ENCODE measurements at places on chromosomes 11 and 22. TPM values are rescaled to one million over a fixed set of nuclear protein-coding genes. Genes with fewer than 3 reads are reported as not detected.

DNA sequence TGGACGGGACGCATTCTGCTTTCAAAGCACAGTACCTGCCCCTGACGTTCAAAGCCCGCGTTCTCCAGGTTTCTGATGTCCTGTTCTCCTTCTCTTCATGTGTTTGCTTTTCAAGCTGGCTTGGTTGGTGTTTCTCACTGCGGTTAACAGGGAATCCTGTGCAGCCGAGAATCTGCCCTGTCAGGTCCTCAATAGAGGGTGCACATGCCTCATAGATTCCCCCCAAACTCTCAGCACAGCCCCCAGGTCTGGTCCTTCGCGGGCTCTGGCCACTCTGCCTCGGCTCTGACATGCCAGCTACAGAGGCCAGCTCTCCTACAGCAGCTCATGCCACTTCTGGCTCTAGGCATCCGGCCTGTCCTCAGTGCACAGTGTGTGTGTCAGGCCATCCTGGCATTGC lies 1343.8 kb downstream of the TBC1D22A start:
- no peak for DNase-seq

- DNase-seq, result no peak
Observed at GRCh38 chr11:113906516-113906915, 1.9 kb downstream of the HTR3B start.

GRCh38 chr11:111829185-111829968 lies 42.0 kb downstream of the ALG9 start:
- no peak for DNase-seq

GRCh38 chr22:43273902-43274484 lies 69.2 kb downstream of the SCUBE1 start:
- peak; percentile 35 for DNase-seq

DNA sequence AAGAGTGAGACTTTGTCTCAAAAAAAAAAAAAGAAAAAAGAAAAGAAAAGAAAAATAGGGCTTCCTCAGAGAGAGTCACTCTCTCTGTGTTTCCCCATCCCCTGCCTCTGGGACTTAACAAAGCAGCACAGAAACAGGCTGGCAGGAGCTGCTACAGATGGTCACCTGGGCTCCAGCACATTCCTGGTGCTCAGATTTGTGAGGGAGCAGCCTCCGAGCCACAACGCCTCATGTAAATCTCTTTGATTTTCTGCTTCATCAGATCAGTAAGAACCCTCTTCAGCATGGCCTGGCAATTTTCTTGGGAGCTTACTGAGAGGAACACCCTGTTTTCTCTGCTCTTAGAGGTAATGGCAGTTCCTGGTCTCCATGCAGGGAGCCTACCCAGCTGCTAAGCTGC lies 15.2 kb upstream of the LDHA start:
- no peak for DNase-seq

DNA sequence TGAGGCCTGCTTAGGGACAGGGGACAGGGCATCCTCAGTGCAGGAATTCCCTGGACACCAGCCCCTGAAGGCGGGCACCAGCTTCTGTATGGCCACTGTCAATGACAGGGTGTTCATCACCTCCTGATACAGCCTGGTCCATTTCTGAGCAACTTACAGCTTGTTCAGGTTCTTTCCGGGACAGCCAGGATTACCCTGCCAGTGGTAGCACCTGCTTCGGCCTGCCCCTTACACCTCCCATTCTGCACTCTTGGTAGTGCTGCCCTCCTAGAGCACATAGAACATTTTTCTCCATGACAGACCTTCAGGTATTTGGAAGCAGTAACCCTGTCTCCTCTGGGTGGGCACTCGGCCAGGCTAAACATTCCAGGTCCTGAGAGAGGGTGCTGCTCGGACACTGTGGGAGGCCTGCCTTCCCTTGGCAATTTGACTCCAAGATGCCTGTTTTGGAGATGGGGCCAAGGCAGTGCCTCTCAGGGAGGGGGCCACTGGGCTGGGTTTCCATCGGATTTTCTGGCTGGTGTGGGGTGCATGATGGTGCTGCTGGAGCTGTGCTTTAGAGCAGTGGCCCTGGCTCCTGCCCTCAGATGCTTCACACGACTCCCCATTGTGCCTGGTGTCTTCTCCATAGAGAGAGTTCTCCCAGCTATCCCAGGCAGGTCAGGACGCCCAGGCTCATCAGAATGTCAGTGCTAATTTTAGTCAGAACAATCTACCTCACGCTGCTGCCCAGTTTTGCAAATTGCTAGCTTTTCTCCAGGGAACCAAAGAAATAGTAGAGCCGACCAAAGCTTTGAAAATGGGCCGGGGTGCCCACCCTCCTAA lies 1.2 kb downstream of the GAL3ST3 start:
- DNase-seq, result no peak

DNA sequence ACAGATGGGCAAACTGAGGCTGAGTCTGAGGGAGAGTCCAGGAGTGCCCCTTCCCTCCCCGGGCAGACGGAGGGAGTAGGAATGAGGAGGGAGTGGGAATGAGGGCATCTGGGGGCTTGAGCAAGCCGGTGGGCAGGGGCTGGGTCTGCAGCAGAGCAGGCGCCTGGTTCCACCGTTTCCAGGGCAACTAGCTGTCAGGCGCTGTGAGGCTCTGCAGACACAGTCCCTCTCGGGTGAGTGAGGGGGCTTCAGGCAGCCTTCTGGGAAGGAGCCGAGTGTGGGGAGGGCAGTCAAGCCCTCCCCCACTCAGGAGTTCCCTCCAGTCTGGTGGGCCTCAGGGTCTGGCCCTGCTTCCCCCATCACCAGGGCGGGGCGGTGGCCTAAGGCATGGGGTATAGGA lies 19.0 kb downstream of the TMEM258 start:
- DNase-seq, result no peak

DNA sequence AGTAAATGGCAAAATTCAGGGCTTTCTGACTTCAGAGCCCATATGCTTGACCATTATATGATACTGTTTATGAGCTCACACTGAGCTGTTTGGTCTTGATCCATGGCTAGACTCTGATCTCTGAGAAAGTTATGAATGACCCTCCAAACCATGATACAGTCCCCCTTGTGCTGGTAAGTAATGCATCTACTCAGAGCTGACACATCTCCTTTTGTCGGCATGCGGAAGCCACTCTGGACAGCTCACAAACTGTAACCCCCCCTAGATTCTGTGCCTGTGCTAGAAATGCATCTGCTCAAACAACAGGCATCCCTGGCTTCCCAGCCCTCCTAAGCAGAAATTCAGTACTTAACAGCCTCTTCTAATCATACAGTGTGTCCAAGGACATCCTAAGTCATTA lies 150.8 kb upstream of the RAG2 start:
- no peak for DNase-seq

GRCh38 chr11:112878033-112878601 lies 83.1 kb upstream of the NCAM1 start:
- DNase-seq, result no peak

DNA sequence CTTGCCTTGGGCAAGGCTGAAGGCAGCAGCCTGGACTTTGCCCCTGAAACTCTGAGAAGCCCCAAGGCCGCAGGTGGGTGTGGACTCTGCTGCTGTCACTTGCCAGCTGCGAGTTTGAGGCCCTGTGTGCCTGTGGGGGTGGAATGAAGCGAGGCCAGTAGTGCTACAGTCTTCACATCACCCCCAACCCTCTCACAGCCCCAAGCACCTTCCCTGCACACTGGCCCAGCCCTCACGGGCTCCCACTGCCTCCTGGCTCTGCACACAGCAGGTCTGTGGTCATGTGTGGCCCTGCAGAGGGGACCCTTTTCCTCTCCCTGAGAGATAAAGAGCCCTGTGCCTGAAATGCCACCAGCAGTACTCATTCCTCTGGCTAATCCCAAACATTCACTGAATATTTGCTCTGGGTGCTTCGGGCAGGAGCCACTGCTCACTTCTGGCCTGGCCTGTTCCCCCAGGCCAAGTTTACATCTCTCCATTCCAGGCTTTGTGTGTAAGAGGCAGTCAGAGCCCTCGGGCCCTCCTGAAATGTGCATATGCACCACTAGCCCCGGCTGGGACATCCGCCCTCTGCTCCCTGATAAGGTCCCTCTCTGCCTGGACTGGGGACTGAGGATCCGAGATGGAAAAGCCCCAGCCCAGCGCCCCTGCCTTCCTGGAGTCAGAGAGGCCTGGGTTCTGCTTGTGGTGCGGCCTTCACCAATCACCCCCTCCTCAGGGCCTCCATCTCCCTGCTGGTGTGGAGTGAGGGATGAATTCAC lies 17.7 kb downstream of the MGAT3 start:
- DNase-seq, result no peak

DNA sequence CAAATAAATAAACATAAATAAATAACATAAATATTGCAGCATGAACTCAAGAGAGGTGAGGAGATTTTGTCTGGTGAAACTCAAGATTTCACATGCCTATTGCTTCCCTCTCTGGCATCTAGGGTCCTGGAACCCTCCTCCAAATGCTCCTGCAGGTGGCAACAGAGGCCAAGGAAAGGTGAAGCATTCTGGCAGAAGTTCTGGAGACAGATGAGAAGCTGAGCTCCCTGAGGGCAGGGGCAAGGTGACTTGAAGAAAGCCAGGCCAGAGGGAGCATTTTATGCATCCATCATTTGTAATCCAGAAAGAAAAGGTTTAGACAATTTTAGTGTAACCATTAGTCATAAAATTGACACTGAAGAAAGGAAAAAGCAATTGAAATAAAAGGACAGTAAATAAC lies 64.9 kb downstream of the ENDOD1 start:
- no peak for DNase-seq

GRCh38 chr11:4713241-4713640 lies 8.7 kb downstream of the MMP26 start:
- DNase-seq, result no peak

GRCh38 chr11:102177974-102178631 lies 67.9 kb downstream of the YAP1 start:
- no peak for DNase-seq

- DNase-seq, result no peak
Observed at GRCh38 chr11:70226967-70227366, 23.9 kb downstream of the FADD start.

DNA sequence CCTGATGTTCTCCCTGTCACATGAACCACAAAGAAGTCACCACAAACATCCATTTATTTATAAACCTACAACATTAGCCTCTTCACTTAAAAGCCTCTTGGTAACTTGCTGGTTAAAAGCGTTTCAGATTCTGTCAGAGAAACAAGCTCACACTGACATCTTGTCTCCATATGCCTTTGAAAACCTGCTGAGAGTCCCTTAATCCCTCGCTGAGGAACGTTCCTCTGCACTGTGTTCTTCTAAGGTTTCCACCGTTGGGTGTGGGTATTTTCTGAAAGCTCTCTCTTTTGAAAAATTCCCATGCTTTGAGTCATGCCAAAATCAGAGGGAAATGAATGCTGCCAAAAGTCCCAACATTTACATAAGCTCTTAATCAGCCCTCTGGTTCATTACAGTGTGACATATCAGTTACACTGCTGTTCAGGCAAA lies 149.8 kb downstream of the CCDC34 start:
- DNase-seq, result no peak

- no peak for DNase-seq
Observed at GRCh38 chr11:1485504-1485885, 1.1 kb downstream of the MOB2 start.

The TREH gene
- total RNA-seq, result not detected

The TTLL12 gene
- 24.9 TPM for total RNA-seq

The HSPA8 gene
- total RNA-seq, result 1,864 TPM

The MMP7 gene
- 7.2 TPM for total RNA-seq

The CCDC179 gene
- total RNA-seq, result not detected

The MRGPRF gene
- total RNA-seq, result 52.6 TPM

The TRIM49D1 gene
- not detected for total RNA-seq

The MMP10 gene
- total RNA-seq, result 0.67 TPM

The NEU3 gene
- 10.9 TPM for total RNA-seq

The FADS3 gene
- total RNA-seq, result 74.6 TPM

The DDIAS gene
- total RNA-seq, result 2.2 TPM

All from uterus (tissue), 4 donors.